ENCODE measurements at places on chromosomes 1 and 21.

- peak; percentile 6 for DNase-seq
Measured at GRCh38 chr1:37691497-37692077, 729 bp upstream of the CDCA8 start.

DNA sequence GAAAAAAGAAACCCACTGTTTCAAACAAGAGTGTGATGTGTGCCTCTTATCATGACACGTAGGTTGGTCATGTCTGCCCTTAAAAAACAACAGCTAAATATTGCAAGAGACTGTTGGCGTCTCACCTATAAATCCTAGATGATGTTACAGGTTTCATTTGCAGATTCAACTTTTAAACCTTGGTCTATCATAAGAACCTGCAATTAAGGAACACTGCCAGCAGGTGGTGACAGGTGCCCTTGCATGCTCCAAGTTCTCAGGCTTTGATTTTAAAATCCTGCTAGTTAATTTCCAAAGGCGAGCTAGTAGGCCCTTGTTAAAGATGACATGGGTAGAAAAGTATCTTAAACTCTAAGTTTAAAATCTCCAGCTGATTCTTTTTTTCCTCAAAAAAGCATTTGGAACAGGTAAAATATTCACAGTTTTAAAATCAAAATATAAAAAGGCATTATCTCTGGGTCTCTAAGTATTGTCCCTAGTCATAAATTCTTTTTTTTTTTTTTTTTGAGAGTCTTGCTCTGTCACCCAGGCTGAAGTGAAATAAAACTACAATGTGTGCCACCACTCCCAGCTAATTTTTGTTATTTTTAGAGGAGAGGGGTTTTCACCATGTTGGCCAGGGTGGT, 39.1 kb downstream of the CLSTN1 start:
- DNase-seq = peak; percentile 72

DNA sequence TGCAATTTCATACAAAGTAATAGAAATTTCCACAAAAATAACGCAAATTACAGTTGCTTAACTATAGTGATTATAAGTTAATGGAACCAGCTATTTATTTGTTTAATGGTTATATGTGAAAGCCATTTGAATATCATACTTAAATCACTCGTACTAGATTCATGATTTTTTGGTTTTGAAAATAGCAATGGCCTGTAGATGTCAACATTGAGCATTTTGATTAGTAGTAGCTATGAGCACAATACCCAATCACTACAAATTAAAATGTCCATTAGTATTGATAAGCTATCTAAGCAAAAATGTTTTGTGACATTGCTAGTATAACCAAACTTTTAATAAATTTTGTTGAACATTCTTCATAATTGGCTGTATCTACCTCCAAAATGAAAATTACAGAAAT, 10.0 kb downstream of the COL24A1 start:
- no peak for DNase-seq

DNA sequence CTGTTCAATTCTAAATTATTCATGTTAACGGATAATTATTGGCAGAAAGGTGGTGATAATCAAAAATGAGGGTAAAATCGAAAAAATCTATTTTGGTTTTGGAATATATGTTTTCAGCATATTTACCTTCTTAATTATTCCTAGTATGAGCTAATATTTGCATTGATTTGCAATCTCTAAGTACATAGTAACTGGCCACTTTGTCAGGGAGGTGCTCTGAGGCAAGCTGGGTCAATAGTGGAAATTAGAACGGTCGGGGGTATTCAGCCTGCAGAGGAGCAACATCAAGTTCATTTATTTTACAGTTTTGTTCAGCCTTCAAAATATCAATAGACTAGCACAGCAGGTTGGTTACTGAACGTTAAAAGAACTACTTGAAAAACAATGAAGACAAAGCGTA, 1.8 kb downstream of the OTUD7B start:
- DNase-seq = no peak

GRCh38 chr1:46188295-46189030, 9.8 kb downstream of the POMGNT1 start:
- no peak for DNase-seq

DNA sequence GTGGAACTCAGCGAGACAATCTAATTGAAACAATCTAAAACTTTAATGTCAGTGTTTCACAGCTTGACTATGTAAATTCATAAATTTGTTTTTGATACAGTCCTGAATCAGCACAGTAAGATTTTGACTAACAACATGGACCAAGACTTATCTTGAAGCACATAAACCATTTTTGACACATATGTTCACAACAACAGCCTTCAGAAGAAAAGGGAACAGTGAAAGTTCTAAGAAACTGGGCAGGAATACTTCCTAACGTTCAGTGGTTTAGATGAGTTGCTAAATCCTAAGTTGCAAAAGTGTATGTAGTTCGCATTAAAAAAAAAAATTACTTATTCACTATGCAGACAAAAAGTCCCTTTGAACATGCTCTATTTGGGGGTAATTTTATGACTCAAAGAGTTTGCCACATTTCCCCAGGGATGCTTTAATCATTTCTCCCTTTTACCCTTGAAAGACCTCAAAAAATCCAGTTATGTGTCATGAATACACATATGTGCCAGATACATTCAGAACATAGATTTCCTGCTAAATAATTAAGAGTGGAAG, 120.2 kb downstream of the MRPL39 start:
- no peak for DNase-seq

DNA sequence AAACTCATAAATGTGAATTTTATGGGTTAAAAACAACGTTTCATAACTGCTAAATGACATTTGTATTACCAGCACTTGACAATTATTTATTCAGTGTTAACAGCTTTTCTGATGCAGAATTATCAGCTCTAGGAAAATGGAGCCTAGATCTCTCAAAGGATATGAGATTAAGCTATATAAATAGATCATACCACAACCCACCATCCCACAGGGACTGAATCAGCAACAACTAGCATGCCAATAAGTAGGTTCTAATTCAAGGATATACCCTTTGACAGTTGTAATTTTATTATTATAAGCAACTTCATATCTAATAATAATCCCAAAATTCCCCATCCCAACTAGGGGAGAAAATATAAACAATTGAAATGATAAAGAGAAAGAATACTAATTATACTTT, 275.4 kb upstream of the RGS18 start:
- DNase-seq = no peak

DNA sequence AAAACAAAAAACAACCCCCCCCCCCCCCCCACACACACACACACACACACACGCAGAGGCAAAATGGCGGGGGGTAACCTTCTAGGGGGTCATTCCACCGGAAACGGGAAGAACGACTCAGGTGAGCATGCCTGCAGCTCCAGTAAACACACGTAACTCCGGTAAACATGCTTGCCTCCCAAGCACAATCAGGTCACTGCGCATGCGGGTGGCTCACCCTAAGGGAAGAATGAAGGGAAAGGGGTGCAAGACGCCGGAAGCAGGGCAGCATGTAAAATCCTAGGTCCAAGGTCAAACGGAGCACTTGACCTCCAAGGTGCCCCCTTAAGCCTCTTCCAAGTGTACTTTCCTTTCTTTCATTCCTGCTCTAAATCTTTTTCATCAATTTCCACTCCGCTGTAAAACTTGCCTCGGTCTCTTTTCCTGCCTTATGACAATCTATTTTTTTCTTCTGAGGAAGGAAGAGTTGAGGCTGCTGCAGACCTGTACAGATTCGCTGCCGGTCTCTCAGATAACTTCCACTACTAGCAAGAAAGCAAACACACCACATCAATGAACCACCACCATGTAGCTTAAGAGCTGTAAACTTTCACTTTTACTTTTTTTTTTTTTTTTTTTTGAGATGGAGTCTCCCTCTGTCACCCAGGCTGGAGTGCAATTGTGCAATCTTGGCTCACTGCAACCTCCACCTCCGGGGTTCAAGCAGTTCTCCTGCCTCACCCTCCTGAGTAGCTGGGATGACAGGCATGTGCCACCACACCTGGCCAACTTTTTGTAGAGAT, 21.0 kb upstream of the CBR3 start:
- peak; percentile 85 for DNase-seq

DNA sequence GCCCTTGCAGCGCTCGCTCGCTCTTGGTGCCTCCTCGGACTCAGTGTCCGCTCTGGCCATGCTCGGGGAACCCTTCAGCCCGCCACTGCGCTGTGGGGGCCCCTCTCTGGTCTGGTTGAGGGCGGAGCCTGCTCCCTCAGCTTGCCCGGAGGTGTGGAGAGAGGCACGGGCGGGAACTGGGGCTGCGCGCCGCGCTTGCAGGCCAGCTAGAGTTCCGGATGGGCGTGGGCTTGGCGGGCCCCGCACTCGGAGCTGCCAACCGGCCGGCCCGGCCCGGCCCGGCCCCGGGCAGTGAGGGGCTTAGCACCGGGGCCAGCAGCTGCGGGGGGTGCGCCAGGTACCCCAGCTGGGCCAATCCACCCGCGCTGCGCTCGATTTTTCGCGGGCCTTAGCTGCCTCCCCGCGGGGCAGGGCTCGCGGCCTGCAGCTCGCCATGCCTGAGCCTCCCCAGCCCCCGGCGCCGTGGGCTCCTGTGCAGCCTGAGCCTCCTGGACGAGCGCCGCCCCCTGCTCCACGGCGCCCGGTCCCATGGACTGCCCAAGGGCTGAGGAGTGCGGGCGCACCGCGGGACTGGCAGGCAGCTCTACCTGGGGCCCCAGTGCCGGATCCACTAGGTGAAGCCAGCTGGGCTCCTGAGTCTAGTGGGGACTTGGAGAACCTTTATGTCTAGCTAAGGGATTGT, 217.0 kb upstream of the PKN2 start:
- DNase-seq = no peak

DNA sequence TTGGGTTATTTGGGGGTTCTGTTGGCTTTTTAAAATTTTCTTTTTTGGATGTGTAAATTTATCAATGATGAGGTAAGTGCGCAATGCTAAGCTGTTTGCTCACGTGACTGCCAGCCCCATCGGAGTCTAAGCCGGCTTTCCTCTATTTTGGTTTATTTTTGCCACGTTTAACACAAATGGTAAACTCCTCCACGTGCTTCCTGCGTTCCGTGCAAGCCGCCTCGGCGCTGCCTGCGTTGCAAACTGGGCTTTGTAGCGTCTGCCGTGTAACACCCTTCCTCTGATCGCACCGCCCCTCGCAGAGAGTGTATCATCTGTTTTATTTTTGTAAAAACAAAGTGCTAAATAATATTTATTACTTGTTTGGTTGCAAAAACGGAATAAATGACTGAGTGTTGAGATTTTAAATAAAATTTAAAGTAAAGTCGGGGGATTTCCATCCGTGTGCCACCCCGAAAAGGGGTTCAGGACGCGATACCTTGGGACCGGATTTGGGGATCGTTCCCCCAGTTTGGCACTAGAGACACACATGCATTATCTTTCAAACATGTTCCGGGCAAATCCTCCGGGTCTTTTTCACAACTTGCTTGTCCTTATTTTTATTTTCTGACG, 3.1 kb downstream of the OLIG2 start:
- DNase-seq = no peak

GRCh38 chr1:172177849-172178248, 242.6 kb upstream of the C1orf105 start:
- DNase-seq = no peak

- no peak for DNase-seq
Measured at GRCh38 chr1:56578138-56578962, 1.0 kb downstream of the PLPP3 start.

DNA sequence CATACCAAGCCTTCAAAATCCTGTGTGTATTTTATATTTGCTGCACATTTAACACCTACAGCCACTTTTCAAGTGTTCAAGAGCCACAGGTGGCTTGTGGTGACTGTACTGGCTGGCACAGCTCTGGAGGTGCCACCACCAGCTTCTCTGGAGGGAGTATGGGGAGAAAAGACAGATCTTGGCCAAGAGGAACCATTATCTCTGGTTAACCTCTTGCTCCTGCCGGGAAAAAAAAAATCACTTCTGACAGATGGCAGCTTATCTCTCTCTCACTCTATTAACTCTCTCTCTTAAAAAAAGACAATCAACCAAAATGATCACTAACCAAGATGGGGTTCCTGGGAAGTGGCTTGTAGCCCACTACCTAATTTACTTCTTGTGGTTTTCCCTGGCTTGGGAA, 1.2 kb upstream of the RIIAD1 start:
- DNase-seq = no peak

DNA sequence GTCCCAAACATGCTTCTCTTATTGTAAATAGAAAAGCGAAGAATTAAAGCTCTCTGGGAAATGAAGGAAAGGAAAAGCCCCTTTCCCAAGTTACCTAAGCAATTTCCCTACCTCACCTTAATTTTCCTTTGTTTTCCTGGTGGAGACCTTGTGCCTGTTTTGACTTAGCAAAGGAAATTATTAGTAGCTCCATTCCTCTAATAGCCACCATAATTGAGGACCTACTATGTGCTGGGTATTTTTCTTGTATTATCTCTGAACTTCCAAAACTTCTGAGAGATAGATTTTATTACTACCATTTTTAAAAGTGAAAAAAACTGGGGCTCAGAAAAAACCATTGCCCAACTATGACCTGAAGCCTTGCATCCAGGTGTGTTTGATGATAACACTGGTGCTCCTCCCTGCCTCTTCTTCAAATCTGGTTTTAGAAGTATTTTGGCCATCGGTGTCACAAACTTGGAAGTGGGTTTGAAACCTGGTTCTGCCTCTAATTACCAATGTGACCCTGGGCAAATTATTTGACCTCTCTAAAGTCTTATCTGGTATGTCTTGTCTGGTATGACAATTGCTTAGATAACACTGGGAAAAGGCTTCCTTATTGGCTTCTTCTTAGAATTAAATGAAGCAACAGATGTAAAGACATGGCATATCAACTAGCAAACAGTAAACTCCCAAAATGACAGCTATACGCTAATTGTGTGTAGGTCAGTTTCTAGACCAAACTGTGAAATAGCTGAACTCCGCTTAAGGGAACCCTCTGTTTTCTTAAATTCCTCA, 39.5 kb downstream of the BCL9 start:
- no peak for DNase-seq

GRCh38 chr1:166133857-166134256, 32.9 kb downstream of the FAM78B start:
- DNase-seq = no peak

DNA sequence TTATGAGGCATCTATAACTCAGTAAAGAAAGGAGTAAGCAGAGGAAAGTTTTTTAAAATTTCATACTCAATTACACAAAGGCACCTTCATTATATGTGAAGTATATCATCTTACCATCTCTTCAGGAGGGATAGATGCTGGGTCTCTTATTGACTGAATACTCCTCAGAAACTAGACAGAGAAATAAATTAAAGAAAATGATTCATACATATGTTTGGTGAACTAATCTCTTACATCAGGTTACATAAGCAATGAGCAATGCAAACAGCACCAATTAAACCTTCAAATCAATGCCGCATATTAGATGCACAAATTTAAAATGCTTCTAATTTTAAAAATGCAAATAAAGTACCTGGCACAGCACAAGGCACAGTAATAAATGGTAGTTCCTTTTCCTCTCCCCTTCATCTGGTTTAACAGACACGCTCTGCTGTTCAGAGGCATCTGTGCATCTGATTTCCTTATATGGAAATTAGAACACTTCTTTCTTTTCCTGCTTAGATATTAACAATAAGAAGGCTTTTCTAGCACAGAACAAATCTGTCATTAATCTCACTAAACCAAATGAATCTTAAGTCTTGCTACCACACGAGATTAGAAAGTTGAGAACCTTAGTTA, 20.0 kb downstream of the SCYL3 start:
- no peak for DNase-seq

- DNase-seq = no peak
Measured at GRCh38 chr1:153212201-153212600, 5.2 kb upstream of the PRR9 start.
